Aorta (tissue), 5 donors: ENCODE measurements at places on chromosomes 6 and 20. TPM values are rescaled to one million over a fixed set of nuclear protein-coding genes. Genes with fewer than 3 reads are reported as not detected.
A peak's percentile ranks its signal among the peaks of the same experiment; 100 is the strongest.

Gene SEC23B
- total RNA-seq, result 30.6 TPM

Gene MAFB
- total RNA-seq, result 55.0 TPM

Gene TCF15
- total RNA-seq, result 1.0 TPM

Gene LY6G6D
- total RNA-seq, result not detected

Gene PCK1
- total RNA-seq, result 0.21 TPM

Gene LIN28B
- total RNA-seq, result not detected

DNA sequence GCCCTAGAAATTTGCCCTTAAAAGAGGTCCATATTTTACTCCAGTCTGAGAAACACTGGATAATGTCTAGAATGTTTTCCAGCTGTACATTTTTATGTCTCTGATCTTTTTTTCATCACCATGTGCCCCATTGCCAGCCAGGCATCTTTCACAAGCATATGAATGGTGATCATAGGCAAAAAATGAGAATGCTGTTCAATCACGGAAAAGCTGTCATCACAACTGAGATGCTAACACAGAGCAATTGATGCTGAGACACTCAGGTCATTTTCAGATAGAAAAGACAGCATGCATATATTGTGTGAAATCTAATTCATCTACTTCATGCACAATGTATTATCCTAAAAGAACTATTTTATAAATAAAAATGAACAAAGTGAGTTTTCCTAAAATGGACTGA, 41.6 kb downstream of the CGA start:
- DNase-seq, result no peak

- DNase-seq, result no peak
Measured at GRCh38 chr20:61314326-61315010, 62.4 kb downstream of the CDH4 start.

- peak; percentile 82 for DNase-seq
Measured at GRCh38 chr6:133502441-133503335, 261.5 kb downstream of the EYA4 start.

DNA sequence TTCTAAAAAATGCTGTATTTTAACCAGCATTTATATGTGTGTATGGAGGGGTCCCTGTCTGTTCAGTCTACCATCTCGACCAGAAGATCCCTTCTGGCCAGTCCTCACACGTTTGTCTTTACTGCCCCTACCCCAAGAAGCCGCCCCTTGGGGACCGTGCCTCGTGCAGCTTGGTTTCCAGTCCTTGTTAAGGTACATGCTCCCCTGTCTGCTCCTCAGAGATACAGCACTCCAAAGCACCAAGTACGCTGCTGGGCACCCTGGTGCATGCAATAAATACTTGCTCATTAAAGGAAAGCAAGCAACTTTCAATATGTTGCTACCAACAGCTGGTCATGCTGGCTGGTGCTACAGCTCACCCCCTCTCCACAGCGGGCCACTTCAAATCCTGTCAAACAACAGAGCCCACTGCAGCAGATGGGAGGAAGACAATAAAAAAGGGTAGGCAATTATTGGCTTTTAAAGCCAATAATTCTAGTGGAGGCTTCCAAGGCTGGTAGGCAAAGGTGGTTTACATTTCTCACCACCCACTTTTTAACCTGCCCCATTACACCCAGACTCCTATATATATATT, 61.6 kb downstream of the PSMG4 start:
- DNase-seq, result no peak

- DNase-seq, result no peak
Measured at GRCh38 chr6:139270249-139270648, 21.5 kb downstream of the TXLNB start.

DNA sequence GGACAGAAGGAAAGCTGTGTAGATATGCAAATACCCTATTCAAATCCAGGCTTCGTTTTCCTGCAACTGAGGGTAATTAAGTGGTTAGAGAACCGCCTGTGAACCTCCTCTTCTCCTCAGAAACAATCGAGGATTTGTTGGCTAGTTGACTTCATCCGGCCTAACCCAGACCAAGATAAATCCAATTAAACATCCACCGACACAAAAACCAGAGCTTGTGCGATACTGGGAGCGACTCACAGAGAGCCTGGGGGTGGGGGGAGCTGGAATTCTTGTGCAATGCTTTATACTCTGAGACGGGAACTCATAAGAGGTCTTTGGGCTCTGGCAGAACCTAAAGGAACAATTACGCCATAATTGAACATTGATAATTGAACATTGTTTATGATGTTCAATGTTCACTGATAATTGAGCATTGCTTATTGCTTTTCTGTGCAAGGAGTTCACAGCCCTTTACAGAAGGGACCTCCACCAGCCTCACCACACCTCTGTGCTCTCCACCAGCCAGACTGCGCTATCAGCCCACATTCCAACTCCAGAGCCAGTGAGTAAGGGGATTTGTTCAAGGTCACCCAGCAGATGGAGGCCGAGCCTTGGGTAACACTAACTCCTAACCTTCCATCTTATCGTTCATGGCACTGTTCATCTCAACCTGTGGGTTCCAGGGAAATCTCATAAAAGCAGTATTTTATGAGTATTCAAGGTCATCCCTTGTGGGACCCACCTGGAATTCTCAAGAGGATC, 429.6 kb upstream of the JARID2 start:
- DNase-seq, result no peak

- no peak for DNase-seq
Measured at GRCh38 chr6:111799576-111800258, 73.5 kb downstream of the FYN start.

DNA sequence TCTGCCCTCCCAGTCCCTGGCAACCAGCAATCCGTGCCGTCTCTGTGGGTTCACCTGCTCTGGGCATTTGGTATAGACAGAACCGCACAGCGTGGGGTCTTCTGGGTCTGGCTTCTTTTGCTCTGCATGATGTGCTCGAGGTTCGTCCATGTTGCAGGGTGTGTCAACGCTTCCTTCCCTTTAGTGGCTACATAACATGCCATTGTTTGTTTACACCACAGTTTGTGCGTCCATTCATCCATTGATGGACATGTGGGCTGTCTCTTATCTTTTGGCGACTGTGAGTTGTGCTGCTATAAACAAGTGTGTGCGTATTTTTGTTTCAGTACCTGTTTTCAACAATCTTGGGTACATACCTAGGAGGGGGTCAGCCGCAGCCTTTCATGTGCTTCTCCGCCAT, 149.5 kb upstream of the RPS6KA2 start:
- DNase-seq, result no peak

DNA sequence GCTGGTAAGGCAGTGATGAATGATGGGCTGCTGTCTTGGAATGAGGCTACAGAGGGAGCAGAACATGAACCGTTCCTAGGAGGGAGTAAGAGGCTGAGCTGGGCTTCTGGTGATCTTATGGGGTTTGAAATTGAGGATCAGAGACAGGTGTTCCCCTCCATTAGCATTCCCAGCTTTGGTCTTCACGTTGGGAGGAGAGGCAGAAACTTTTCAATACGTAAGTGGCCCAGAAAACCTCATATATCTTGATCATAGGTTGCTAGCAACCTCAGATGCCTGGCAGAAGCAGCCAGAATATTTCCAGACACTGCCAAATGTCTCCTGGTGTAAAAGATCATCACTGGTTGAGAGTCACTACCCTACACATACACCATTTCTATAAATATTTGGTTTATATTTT, 167.1 kb downstream of the INSM1 start:
- DNase-seq, result no peak

DNA sequence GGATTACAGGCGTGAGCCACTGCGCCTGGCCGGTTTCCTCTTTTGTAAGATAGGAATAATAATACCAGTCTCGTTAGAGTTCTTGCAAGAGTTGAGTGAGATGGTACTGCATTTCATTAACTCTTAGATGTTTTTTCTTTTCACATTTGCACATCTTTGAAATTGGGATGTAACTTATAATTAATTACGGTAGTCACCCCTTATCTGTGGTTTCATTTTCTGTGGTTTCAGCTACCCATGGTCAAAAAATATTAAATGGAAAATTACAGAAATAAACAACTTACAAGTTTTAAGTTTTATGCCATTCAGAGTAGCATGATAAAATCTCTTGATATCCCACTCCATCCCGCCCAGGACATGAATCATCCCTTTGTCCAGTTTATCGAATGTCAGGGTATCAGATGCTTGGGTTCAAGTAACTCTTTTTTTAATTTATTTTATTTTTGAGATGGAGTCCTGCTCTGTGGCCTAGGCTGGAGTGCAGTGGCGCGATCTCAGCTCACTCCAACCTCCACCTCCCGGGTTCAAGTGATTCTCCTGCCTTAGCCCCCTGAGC, 15.4 kb downstream of the PTK7 start:
- no peak for DNase-seq

GRCh38 chr20:21241406-21241805, 61.7 kb upstream of the XRN2 start:
- no peak for DNase-seq

GRCh38 chr6:107106165-107106564, 9.2 kb downstream of the BEND3 start:
- DNase-seq, result no peak

GRCh38 chr6:27281105-27281539, 31.0 kb downstream of the POM121L2 start:
- DNase-seq, result no peak

DNA sequence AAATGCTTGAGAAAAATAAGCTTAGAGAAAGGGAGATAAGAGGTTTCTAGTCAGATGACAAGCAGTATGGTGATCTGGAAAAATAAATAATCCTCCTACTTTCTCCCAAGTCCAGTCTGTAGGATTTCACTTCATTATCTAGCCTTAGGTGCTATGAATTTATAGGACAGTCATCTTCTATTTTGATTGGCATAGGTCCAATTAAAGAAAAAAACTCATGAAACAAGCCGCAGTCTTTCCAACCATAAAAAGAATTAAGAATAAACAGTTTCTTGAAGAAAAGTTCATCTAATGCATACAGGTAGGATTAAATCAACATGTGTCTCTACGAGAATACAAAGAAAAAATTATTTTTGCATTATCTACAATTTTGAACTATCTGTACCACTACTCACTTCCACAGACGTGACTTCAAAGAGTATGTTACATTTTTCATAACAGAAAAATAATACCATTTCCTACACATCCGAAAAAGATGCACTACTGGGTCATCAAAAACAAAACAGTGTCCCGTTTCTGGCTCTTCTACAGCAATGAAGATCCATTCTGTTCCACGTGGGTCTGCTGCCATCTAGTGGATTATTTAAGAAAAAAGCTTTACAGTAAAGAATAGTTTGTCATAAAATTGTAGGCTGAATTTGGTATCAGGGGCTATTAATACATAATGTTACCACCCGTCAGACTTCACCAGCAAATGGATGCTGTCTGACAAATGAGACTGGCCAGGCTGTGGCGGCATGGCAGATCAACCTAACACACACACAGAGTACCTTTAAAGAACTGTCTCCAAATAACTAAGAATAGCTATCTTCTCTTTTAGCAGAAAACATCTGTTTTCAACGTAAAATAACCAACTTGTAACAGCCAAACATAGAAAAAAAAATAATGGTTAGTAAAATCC, 28.9 kb downstream of the STX7 start:
- DNase-seq, result no peak

DNA sequence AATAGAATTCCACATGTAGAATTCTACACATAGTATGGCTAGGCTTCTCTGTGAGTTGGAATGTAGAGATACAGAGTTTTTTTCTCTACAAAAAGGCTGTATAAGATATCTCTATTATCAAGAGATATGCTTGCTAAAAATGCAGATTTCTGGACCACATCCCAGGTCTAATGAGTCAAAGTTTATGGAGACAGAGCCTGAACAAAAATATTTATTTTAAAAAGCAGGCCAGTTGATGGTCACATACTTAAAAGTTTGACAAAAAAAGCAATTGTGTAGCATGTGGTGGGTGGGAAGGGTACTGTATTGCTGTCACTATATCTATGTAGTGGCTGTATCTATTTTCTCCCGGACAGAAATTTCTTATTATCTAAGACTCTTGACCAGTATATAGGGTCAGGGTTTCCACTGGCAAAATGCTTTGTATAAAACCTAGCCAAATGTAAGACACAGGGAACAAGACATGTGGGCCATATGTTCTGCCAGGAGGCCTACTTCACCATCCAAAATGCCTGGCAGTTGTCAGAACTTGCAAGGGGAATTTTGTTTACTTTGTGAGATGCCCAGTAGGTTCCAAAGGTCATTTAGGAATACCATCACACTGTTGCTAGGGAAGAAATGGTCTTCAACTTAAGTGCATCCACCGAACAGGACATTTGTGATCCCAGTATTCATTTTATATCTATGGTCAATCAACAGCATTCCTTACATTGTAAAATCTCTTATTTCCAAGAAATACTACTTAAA, 60.6 kb downstream of the SHPRH start:
- DNase-seq, result no peak

DNA sequence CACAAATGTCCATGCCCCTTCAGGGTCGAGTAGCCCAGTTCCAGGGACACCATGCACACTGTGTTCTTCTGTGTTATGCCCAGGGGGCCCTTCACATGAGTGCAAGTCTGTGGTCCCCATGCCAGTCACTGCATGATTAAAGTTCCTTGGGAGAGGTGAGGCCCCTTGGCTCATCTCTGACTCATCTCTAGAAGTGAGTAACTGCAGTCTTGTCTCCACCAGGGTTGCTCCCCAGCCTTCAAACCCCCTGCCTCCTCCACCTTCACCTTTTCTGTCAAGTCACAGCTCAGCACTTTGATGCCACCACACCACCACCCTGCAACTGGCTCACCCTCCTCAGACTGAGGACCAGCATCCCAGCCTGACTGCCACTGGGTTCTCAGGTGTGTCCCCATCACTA, 161.7 kb downstream of the UNC5CL start:
- no peak for DNase-seq

- no peak for DNase-seq
Measured at GRCh38 chr6:105591053-105591452, 188.2 kb upstream of the PREP start.

DNA sequence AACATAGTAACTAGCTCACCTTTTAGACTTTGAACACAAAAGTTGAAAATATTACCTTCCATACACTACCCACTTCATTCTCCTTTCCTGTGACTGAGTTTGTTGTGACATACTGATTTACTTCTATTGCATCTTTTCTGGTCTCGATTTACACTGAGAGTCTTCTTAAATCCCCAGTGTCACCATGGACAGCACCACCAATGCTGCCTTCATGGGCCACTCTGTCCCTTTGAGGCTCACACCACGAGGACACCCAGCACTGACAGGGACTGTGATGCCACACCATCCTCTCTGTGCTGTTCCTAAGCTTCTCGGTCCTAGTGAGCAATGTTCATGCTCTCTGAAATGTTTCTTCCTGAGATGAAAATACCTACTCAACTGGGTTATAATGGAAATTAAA, 337.1 kb upstream of the IRAK1BP1 start:
- DNase-seq, result no peak

DNA sequence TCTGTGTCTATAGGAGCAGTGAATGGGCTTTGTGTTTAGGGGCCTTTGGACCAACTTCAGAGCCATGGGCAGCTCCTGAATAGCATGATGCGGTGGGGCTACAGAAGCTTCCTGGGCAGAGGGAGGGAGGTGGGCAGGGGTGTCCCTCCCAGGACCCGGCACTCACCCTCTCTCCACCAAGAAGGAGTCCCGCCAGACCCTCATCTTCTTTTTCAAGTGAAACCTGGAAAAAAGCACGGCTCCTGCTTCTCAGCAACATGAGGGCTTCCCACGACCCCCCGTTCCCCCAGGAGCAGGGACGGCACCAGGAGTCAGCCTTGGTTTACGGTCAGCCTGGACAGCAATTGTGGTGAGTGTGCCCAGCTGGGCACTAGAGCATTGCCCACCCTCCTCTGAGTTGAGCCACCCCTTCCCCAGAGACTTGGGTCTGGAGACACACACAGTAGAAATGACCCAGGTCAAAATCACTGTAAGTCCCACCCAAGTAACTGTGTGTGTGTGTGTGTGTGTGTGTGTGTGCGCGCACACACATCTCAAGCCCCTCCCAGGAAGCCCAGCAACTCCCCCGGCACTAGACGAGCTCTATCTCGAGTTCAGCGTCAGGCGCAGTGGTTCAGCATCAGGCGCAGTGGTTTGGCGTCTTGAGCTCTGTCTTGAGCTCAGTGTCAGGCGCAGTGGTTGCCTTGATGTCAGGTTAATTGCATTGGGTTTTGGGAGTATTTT, 108.2 kb downstream of the SULF2 start:
- DNase-seq, result no peak
